Stimulated activated CD4-positive, alpha-beta T cell treated with anti-CD3 and anti-CD28 coated beads, TNF-alpha, amount 100 ng/mL, for 4 hours (primary cell): ENCODE measurements at places on chromosomes 7 and 10.

- no peak for DNase-seq
Measured at GRCh38 chr7:101340379-101340778, 18.8 kb upstream of the IFT22 start.

DNA sequence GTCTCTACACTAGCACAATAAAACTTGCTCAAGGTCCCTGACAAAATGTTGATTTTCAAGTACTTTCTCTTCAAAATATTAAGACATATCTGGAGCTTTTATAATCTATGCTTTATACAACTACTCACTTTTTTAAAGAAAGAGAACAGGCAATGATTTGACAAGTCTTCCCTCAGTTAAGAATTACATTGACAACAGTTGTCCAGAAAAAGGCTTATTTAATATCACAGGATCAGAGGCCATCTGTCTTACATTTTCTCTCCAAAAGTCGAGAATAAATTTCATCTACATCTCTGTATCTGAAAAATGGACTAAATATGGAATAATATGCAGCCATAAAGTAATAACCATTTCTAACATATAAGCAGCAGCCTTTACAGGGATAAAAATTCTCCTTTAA is 8.2 kb upstream of the RNF148 start:
- no peak for DNase-seq

- DNase-seq = no peak
Measured at GRCh38 chr7:41955893-41956675, 253.2 kb upstream of the INHBA start.

GRCh38 chr10:78354101-78354500 is 320.4 kb downstream of the RPS24 start:
- DNase-seq = no peak

GRCh38 chr7:103113164-103113563 is 35.7 kb downstream of the NAPEPLD start:
- DNase-seq = no peak

GRCh38 chr10:69061305-69062161 is 26.4 kb upstream of the SRGN start:
- no peak for DNase-seq

DNA sequence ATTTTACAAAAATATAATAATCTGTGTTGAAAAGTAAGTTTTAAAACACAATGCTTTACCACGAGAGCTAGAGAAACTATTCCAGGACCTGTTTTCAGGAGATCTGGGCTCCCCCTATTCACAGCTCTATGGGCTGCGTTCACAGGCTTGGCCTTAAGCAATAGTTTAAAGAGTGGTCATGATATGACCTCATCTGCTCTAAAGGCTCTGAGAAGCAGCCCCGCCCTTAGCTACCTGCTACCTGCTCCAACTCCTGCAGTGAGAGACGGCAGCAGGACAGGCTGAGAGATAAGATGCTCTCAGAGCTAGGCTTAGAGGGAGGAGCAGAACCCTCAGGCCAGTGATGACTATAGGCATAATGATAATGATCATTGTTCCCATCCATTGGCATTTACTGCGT is 12.6 kb downstream of the ALOX5 start:
- DNase-seq = no peak

GRCh38 chr7:12540850-12541249 is 29.7 kb upstream of the SCIN start:
- no peak for DNase-seq

- no peak for DNase-seq
Measured at GRCh38 chr10:94351089-94351488, 11.7 kb downstream of the NOC3L start.

- no peak for DNase-seq
Measured at GRCh38 chr7:131031099-131031868, 296.4 kb upstream of the MKLN1 start.

- no peak for DNase-seq
Measured at GRCh38 chr10:69867699-69868558, 66.2 kb downstream of the COL13A1 start.

DNA sequence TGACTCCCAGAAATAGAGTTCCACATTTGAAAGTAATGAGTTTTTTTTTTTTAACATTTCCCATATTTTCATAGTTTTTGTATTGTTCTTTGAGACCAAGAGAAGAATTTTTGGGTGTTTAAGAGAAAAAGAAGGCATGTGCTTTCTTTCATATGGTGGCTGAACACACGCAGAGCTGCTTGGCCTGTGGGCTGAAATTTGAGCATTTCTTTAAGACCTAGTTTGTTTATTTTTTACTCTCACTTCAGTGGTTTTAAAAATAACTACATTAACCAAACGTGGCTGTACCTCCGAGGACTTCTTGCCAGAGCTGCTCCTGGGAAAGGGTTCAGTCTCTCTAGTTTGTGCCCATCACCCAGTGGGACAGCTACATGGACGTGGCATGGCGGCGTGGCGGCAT is 58.3 kb downstream of the INPP5A start:
- DNase-seq = no peak

- no peak for DNase-seq
Measured at GRCh38 chr7:38506756-38507155, 124.4 kb downstream of the AMPH start.

DNA sequence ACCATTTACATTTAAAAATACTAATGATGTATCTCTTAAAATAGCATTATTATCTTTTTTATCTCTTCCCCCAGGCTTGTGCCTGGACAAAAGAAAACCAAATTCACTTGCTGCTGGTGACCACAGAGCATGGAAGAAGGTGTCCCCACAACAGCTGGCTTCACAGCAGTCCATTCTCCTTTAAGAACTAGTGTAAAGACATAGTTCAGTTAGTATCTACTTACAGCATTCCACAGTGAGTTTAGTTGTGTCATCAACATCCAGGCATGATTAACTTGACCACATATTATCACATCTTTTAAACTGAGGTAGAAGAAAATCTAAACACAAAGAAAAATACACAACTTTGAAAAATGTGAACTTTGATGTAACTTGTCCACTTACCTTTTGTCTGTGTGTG is 55.0 kb downstream of the LRRC17 start:
- DNase-seq = no peak

- no peak for DNase-seq
Measured at GRCh38 chr10:35641676-35642034, 441 bp downstream of the FZD8 start.
